ENCODE measurements at places on chromosomes 2 and 18.
A peak's percentile ranks its signal among the peaks of the same experiment; 100 is the strongest.

DNA sequence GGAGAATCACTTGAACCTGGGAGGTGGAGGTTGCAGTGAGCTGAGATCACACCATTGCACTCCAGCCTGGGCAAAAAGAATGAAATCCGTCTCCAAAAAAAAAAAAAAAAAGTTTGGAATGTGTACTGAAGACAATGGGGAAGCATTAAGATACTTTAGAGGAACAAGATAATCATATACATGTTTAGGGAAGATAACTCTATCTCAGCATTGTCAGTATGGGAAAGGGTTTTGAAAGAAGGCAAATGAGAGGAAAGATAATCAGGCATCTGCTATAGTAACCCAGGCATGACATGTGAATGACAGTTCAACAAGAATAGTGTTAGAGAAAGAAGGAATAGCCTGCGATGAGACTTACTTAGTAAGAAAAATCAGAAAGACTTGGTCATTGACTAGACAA is 112.0 kb downstream of the ATAD2B start:
- DNase-seq = no peak

- DNase-seq = peak; percentile 2
These were observed 539.5 kb downstream of the RNF144A start for GRCh38 chr2:7456762-7457161.

DNA sequence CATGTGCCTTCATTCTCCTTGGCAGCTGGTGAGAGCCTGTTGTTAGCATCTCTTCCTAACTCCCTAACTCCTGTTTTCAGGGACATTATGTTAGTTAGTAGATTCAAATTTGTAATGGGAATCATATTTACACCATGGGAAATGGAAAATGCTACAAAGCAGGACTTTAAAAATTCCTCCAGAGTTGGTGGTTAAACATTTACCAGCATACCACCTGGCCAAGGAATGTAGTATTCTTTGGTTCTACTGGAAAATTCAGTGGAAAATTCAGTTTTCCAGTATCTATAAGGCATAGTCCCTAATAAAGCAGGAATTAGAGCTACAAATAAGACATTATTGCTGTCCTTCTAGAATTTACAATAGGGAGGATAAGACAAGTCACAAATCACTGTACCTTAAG is 291.7 kb downstream of the GPD2 start:
- DNase-seq = no peak

GRCh38 chr2:231323316-231323715 is 72.2 kb upstream of the B3GNT7 start:
- DNase-seq = no peak

GRCh38 chr2:86124683-86125082 is 18.6 kb downstream of the PTCD3 start:
- no peak for DNase-seq

DNA sequence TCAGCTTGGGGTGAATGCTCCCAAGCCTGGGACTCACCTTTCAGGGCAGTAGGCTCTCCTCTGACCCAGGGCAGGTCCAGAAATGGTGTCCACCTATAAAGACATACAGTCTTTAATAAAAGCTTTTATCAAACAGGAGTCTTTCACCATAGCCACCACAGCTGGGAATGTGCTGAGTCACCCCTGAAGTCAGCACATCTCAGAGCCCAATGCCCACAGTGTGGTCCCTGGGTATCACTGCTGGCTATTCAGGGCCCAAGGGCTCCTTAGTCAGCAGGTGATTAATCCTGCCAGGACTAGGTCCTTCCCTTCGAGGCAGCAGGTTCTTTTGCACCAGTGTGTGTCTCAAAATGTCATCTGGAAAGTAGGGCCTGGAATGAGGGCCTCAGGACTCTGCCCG is 181.9 kb downstream of the MEMO1 start:
- DNase-seq = no peak

DNA sequence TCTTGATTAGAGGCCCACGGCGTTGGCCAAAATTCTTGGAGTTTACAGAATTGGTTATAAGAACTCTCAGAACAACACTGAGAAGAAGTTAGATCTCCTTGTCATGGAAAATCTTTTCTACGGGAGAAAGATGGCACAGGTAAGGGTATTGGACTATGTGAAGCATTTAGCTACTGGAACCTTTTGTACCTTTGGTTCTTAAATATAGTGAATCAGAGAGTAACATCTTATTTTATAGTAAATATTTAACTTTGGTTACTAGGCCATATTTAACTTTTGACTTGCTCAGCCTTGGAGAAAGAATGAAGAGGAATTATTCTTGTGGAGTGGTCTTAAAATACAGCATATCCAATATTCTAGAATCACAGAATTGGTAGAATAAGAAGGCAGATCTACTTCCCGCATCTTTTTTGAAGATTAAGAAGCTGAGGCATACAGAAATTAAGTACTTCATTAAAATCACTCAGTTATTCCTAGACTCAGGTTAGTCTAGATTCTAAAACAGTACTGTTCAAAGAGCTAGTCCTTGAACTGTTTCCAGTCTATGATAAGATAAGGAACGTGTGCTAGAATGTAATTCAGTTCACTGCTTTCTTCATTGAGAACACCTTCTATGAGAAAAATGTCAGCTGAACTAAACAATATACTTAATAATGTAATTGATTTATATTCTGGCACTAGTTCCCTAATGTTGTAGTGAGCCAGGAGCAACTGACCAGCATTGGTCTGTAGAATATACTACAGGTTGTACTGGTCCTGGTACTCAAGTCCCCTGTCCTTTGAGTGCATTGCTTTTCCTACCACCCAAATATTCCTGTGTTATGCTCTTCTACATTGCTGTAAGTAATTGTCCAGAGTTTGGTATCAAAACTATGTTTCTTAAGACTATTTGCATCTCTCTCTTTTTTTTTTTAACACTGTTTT is 53.7 kb upstream of the PTH2R start:
- DNase-seq = no peak

DNA sequence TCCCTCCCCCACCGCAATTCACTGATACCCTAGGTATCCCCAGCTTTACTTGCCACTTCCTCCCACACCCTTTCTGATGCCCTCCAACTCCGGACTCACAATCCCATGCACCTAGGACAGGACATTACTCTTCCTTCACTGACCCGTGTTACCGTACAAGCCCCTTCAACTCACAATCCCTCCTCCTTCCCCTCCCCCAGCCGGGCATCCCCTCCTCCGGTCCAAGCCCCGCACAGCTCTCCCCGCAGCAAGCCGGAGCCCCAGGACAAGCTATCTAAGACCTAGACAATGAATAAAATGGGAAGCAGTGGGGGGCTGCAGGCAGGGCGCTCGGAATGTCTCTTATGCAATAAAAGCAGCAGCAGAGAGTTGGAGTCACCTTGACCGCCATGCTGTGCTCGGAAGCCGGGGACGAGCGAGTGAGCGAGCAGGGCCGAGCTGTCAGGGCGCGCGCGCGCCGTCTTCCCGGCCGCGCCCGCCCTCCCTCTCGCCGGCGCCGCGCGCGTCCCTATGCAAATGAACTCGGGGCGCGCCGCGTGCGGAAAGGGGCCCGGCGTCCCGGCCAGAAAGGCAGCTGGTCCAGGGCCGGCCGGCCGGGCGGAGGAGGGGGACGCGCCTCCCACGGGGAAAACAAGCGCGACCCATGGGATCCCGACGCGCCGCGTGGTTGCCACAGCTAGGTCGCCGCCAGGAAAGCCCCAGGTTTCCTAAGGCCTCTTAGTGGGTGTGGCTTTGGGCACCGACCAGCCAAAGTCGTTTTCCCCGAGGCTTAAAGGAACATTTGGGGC is at the start of gene SLC25A12:
TSS of gene SLC25A12 (minus strand) at position 421 of the 788 bp plus-strand sequence. CDS start at position 391, 30 bp downstream.
- peak; percentile 94 for DNase-seq

DNA sequence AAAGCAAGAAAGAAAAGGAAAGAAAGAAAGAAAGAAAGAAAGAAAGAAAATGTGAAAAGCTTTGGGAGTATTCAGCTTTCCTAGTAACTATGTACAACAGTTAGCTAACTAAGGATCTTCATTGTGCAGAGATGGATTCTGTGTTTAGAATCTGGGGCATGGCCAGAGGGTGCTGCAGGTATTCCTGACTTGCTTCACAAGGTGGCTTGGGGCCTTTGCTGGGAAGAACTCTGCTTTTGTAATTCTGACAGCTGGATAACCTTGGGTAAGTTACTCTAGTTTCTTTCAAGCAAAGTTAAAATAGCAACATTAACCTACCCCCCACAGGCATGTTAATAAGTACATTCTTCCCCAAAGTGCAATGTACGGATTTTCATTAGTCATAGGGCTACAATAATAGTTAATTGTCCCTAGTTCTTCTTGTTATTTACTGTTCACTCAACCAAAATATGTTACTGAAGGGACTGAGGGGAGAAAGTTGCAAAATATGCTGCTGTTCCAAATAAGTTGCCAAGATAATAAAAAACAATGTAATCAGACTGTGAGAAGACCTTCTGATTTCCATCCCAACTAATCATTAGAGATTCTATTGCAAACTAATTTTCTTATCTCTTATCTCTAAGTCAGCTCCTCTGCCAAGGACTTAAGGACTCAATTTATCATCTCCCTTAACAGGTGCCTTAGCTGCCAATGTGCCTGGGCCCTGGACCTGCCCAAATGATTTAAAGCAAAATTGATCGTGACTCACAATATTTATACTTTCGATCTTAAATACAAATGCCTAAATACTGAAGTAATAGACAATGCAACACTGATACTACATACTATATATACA is 50.3 kb downstream of the SERPINB8 start:
- DNase-seq = no peak

GRCh38 chr2:138030459-138030858 is 66.2 kb downstream of the HNMT start:
- DNase-seq = no peak

GRCh38 chr2:224469374-224469964 is 67.6 kb upstream of the FAM124B start:
- no peak for DNase-seq

DNA sequence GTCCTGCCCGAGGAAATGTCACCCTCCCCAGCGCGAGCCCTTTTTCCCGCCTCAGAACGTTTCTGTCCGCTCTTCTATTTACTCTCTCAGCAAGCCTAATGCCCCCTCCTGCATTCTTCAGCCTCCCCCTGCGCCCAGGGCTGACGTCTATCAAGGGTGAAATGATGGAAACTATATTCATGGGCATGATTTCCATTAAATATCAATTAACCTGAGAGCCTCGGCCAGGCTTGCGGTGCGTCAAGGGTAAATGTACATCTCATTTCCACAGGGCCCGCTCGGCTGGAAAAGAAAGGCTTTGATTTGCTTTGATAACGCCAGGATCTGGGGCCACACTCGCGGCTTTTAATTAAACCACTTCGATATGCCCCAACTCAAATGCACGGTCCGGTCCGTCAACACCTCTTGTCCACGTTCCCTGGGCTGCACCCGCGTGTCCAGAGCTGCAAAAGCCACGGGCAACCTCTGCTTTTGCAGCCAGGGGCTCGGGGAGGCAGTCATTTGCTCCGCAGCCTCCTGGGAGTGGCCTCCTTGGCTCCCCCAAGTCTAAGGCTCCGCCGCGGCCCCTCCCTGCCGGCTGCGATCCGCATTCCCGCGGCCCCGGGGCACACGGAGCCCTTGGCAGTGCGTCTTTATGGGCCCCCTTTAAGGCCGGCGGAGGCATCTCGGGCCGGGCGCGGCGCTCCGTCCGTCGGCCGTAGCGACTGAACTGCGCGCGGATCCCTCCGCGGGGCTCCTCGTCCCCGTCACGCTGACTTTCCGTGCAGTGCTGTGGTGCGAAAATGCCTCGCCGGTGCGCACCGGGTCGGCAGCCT is at the start of gene HOXD8:
TSS of gene HOXD8 (plus strand) at position 724 of the 815 bp plus-strand sequence. CDS start 662 bp downstream, outside the sequence.
- DNase-seq = peak; percentile 69

- DNase-seq = no peak
These were observed 290.2 kb downstream of the ZNF385B start for GRCh38 chr2:179571252-179571651.

GRCh38 chr18:6219116-6219717 is 195.5 kb downstream of the L3MBTL4 start:
- DNase-seq = peak; percentile 73

DNA sequence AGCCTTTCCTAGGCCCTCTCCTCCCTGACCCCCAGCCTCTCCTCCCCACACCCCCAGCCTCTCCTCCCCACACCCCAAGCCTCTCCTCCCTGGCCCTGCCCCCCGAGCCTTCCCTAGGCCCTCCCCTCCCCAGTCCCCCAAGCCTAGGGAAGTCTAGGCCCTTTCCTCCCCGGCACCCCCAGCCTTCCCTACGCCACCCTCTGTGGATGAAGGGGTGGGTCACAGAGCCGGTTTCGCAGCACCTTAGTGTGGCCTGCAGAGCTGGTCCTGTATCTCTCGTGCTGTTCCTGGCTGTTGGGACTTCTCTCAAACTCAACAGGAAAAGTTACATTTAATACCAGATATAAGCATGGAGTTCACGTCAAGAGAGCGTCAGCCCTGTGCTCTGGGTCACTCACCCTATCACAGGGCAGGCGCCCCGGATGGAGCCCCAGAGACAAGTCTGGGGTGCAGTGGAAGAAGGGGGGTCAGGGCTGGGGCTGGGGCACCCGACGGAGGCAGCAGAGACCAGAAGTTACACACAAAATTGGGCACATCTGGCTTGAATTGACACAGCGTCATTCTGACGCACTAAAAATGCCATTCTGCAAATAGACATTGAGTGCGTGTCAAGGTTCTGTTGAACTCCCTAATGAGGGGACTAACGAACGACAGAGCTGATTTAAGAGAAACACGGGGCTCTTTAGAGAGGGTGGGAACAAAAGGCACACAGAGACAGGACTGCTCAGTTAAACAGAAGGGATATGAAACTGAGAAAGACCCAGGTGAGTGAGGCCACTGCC is 24.0 kb downstream of the KCNIP3 start:
- no peak for DNase-seq

GRCh38 chr2:146258071-146258470 is 1586.8 kb upstream of the ACVR2A start:
- peak; percentile 18 for DNase-seq
